Kidney capillary endothelial cell (primary cell): ENCODE measurements at places on chromosomes 11 and 22.
A peak's percentile ranks its signal among the peaks of the same experiment; 100 is the strongest.

DNA sequence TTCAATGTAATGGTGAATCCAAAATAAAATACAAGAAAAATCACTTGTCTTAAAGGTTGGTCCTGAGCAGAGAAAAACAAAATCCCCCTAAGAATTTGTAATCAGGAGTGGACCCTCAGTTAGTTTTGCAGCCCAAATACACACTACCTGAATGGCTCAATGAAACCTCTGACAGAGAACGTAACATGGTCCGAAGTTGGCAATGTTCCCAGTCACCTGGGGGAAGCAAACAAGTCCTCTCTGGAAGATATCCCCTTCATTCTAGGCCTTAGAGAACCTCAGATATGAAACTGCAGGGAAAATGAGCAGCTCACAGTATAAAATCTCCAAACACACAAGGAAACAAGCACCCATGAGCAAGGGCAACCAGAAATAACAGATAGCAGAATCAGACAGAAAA is 58.2 kb downstream of the MORC2 start:
- no peak for DNase-seq

- DNase-seq = no peak
These were observed 42.9 kb upstream of the ARHGAP32 start for GRCh38 chr11:129234978-129235377.

DNA sequence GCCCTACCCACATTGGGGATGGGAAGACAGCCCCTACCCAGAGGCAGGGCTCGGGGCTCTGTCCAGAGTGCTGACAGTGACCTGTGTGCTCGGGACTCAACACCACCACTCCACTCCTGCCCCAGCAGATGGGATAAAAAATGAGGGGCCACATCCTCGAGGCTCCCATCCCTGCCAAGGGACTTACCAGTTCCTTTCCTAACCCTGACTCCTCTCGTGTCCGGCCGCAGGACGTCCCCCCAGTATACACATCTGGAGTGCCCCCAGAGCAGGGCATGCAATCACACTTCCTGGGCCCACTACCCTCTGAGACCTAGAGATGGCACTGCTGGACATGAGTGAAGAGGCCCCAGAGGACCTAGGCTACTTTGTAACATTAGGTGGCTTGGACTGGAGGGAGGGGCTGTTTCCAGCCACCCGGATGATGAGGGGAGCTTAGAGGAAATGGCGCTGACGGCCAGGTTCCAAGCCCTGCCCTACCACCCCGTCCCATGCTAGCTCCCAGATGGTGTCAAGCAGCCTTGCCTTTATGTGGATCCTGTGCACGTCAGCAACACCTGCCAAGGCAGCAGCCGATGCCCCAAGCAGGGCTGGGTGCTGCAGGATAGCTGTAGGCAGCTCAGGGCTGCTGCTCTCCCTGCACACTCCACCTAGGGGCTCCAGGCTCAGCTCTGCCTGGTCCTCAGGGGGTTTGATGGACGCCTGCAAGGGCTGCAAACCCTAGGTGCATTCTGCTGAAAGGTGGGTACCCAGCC is 86.6 kb downstream of the DGCR2 start:
- no peak for DNase-seq

DNA sequence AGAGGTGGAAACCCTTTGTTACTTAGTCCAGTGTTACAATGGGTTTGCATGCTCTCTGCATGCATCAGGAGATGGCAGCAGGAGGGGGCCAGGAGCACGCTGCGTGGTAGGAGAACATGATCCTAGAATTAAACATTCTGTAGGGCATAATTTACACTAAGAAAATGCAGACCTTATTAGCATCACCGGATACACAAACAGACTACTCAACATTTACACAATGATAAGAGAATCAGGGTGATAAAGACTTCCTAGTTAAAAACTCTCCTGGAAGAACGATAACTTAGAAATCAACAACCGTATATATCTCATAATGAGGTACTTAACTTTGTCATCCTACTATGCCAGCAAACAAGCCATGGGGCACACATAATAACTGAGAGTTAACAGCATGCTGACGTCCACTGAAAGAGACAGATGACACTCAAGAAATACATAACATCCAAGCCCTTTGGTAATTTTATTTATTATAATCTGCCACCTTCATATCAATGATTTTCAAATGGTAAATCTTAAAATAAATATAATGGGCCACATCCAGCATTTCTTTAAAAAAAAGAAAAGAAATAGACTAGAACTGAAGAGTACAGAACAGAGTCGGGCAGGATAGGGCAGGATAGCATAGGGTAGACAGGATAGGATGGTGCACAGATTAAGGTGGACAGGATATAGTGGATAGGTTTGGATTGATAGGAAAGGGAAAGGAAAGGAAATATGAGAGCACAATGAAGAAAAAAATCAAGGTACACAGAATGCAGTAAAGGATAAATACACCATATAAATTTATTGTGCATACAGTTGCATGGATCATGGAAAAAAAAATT is 27.5 kb downstream of the CADM1 start:
- DNase-seq = no peak

GRCh38 chr11:120420572-120420971 is 84.4 kb downstream of the ARHGEF12 start:
- no peak for DNase-seq

- no peak for DNase-seq
These were observed 97.7 kb downstream of the ARFGAP2 start for GRCh38 chr11:47078751-47079521.

DNA sequence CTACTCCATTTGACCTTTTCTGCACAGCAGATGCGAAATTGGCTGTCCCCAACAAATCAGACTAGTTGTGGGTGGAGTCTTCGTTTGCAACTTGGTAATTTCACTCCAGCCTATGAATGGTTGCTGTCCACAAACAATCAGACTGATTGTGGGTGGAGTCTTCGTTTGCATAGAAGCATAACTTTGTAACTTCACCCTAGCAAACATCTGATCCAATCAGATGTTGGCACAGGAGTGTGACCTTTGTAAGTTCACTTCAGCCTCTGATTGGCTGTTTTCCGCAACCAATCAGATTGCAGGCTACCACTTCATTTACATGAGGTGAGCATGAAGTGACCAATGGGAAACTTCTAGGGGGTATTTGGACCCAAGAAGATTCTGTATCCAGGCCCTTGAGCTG is 16.3 kb upstream of the CABP2 start:
- DNase-seq = no peak

GRCh38 chr11:15197696-15198095 is 83.0 kb downstream of the INSC start:
- no peak for DNase-seq

DNA sequence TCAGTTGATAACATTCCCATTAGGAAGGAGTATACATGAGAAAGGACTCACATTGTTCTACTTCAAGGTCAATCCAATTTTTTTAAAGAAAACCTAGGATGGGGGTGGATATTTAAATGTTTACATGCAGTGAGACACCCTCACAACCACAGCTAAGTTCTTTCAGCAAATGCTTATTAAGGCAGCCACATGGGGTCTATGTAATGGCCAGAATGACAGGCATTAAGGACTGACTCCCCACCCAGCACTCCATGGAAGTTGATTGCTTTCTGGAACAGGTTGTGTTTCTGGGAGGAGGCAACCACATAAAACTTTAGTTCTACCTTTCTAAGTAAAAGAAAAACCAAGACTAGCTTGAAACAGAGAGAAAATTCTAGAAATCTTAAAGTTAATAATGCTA is 662.0 kb upstream of the CCDC90B start:
- DNase-seq = no peak

GRCh38 chr11:95545116-95545875 is 244.3 kb downstream of the FAM76B start:
- no peak for DNase-seq

GRCh38 chr11:84234462-84235202 is 948.5 kb upstream of the CCDC90B start:
- DNase-seq = no peak

DNA sequence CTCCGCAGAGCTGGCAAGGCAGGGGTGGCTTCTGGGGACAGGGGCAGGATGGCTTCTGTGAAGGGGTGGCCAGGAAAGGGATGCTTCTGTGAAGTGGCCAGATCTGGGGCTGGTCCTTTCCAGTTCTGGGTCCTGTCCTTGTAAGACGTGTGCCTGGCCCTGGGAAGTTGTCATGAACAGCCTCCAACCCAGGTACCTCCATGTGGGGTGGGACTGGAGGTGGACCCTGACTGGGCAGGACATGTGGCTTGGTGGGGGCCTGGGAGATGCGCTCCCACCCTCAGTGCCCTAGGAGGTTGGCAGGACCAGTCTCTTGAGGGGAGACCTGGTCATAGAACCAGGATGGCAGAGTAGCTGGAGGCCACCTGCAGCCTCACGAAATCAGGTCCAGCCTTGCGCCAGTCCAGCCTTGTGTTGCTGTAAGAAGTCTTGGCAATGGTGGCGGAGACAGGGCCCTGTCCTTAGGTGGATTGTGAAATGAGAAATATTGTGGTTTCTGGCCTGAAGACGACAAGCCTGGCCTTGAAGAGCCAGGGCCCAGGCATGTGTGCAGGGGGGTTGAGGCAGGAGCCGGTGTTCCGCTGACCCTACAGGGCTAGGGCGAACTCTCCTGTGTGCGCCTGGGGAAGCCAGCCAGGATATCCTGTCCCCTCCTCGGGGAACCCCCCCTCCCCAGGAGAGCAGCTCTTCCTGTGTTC is 2.6 kb downstream of the KCNQ1 start:
- DNase-seq = no peak

DNA sequence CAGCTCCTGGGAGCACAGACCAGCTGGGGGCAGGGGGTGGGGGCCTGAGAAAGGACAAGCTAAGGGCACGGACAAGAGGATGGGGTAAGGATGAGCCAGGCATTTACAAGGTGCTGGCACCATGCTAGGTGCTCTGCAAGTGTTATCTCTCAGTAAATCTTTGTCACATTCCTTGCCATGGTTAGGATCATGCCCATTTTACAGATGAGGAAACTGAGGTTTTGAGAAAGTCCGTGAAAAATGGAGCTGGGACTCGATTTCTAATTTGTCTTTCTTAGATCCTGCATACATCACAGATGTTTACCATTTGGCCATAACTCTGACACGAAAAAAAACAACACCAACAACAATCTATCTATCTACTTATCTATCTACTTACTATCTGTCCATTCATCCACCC is 429.7 kb downstream of the MIAT start:
- no peak for DNase-seq

GRCh38 chr11:29184939-29185890 is 831.6 kb downstream of the KCNA4 start:
- DNase-seq = no peak

- no peak for DNase-seq
These were observed 75.3 kb downstream of the PKNOX2 start for GRCh38 chr11:125239585-125240560.

GRCh38 chr11:119380827-119381180 is 686 bp downstream of the USP2 start:
- no peak for DNase-seq

GRCh38 chr11:13386567-13386966 is 76.5 kb downstream of the BTBD10 start:
- DNase-seq = no peak

- DNase-seq = no peak
These were observed 13.4 kb downstream of the CCDC134 start for GRCh38 chr22:41813726-41814410.

GRCh38 chr11:119635776-119636175 is 93.2 kb downstream of the NECTIN1 start:
- DNase-seq = no peak

DNA sequence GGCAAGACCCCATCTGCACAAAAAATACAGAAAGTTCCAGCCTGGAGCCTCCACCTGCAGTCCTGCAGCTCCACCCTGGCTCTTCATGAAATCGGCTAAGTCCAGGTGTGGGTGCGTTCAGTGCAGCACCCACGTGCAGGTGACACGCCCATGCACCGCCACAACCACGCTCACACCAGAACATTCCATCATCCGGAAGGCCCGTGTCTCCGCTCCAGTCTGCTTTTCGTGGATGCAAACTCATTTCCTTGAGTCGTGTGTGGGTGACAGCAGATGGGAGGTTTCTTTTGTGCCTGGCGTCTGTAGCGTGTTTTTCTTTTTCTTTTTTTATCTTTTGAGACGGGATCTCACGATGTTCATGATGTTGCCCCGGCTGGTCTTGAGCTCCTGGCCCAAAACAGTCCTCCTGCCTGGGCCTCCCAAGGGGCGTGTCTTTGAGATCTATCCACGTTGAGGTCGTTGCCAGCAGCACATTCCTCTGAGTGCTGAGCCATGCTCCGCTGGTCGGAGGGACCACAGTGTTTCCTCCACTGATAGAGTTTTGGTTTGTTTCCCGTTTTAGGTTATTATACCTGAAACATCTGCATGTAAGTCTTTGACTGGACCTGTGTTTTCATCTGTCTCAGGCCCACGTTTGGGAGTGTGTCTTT is 7.2 kb downstream of the PTDSS2 start:
- no peak for DNase-seq

- no peak for DNase-seq
These were observed 6.7 kb downstream of the VSIG10L2 start for GRCh38 chr11:125952559-125952958.

GRCh38 chr22:23395530-23396361 is 184.3 kb downstream of the IGLL1 start:
- DNase-seq = no peak

DNA sequence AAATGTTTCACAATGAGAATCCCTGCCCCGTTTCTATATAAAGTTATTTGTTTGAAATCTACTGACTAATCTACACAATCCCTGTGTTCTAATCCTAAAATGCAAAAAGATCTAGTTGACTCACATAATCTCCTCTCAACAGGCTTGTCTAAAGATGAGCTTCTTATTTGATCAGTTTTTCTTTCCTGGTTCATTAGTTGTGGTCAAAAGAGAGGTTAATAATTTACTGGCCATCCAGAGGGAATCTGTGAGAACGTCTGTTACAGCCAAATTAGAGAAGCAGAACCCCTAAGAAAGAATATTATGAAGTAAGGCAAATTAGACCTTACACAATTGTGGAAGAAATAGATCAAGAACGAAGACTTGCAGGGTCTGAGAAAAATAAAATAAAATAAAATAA is 173.7 kb upstream of the ANO3 start:
- no peak for DNase-seq

GRCh38 chr11:132913886-132914285 is 618.4 kb downstream of the OPCML start:
- no peak for DNase-seq

- no peak for DNase-seq
These were observed 1.2 kb upstream of the GTSE1 start for GRCh38 chr22:46295277-46295971.

DNA sequence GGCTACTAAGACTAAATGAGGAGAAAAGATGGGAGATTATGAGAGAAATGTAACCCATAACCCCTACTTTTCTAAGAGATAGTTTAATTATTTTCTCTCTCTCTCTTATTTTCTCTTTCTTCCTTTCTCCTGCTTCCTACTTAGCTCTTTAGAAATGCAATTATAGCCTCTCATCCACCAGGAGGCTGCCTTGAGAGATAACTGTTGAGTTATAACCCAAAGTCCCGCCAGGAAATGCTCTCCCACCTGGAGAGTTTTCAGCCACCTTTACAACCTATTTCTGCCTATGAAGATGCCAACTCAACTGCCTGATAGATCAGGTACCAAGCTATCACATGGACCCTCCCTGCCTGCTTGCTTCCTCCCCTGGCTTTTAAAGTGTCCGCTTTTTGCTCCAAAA is 34.0 kb upstream of the TMEM123 start:
- DNase-seq = no peak

DNA sequence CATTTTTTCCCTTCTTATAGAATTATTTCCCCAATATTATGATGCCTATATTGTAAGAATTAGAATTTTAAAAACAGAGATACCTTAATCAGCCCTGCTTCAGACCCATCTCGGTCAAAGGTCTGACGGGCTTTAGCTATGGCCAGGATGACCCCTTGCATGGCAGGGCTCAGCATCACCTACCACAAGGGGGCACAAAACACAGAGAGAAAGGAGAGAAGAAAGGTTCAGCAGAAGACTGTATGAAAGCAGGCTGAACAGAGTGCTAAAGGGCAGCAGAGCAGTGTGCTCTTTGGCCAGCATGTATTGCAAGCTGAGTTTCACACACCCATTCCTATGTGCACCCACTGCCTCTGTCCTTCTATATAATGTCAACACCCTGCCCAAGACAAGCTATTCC is 26.8 kb downstream of the CLDN25 start:
- peak; percentile 16 for DNase-seq
